ENCODE measurements at places on chromosomes 3 and 15.

DNA sequence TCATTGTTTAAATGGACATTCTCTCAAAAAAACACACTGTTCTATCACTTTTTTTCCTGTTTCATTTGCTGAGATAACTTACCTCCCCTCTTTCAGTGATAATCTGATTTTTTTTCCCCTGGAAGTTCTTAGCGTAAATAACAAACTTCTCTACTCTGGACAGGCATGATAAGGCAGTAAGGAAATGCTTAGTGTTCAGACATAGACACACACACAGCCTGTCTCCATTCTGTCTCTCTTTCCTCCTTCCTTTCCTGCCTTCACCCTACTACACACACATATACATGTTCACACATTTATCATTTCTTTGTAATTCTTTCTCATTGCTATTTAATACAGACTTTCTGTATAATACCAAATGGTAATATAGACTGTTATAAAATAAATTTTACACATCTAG is 470.8 kb upstream of the ROBO1 start:
- no peak for DNase-seq

- no peak for DNase-seq
These were observed 46.8 kb downstream of the OR5H15 start for GRCh38 chr3:98213276-98213675.

DNA sequence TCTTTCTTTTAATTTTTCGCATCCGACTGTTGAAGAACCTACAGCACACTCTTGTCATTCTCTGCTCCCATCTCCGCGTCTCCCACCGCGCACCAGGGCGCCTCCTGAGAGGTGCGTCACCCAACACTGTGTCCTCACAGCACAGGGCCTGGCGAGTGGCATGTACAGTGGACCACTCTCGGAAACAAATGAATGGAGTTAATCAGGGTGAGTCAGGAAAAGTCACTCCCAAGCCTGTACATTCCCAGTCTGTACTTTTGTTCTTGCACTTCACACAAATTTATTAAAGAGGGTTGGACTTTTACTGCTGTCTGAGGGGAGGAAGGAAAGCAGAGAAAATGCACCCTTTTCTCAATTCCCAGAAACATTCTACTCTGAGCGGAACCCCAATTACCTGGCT is 625 bp downstream of the COL6A6 start:
- DNase-seq = no peak

- no peak for DNase-seq
These were observed 22.3 kb upstream of the FBLN2 start for GRCh38 chr3:13526626-13526949.

DNA sequence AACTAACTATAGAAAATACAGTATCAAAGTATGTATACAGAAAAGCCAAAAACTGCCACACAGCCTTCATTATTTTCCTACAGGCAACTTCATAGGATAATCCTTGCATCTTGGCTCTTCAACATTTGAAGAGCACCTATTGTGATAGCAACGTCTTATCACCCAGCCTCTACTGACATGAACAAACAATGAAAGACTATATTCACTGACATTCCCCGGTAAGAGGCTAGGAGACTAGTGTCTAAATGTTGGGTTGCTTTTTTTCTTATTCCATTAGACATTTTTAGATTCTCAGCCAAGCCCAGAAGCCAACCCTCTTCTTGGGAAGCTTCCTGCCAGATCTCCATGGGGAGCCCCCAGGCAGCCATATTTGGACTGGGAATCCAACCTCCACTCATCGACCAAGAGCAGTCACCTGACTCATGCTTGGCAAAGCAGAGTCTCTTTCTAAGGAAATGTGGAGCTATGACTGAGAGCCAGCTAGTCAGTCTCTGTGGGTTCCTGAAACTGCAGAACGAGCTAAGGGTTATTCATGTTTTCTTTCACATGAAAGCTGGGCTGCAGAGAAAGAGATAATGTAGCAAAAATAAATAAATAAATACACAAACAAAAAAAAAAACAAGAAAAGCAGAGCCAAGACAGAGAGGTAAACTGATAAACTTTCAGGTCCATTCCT is 227.5 kb downstream of the MAGI1 start:
- no peak for DNase-seq

DNA sequence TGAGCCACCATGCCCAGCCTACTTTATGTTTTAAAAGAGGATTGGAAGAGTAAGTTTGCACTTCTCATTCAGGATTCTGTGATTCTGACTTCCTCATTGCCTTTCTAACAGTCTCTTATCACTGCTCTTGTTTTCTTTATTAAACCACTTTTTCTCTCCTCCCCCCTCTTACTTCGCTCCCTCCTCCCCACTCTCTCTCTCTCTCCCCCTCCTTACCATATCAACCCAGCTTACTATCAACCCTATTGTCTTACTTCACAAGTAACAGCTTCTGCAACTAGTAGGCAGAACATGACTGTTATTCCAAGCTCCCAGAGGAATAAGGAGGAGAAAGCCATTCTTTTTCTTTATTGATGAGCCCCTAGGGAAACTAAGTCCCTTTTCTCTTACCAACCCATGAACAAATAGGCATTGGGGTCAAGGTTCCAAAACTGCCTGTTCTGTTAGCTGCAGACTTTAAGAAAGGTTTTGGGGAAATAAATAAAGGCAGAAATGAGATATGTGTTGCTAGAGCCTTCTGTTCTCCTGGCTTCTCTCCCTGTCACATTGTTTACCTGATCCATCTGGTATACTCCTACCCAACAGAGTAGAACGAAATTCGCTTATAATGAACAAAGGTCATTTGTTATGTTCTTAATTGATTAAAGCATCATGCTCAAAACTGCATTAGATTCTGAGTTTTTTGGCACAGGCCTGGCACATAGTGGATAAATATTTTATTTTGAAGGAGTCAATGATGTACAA is 56.4 kb upstream of the RASGRP1 start:
- DNase-seq = no peak

GRCh38 chr3:127900536-127900935 is 14.5 kb upstream of the KBTBD12 start:
- DNase-seq = no peak
